ENCODE measurements at places on chromosomes 4 and X.

- DNase-seq: no peak
Measured at GRCh38 chr4:2937146-2937857, 25.9 kb downstream of the NOP14 start.

DNA sequence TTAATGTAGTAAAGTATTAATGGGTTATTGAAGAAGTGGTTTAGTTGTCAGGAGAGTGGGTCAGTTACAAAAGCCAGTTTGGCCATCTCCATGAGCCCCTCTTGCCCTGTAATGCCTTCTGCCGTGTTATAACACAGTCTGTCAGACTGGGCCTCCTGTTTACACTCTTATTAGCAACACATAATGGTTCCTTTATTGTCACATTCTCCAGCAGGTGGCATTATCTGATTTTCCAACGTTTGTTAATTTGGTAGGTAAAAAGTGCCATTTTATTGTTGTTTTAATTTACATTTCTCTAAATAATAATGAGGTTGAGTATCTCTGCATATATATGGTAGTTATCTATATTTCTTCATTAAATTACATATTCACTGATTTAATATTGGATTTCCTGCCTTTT is 560.8 kb downstream of the FGF13 start:
- DNase-seq: no peak

- DNase-seq: no peak
Measured at GRCh38 chr4:184588893-184589292, 60.4 kb downstream of the CASP3 start.

- no peak for DNase-seq
Measured at GRCh38 chr4:126386512-126386911, 1071.8 kb downstream of the FAT4 start.

GRCh38 chr4:119664168-119664907 is 35.7 kb upstream of the PDE5A start:
- no peak for DNase-seq

DNA sequence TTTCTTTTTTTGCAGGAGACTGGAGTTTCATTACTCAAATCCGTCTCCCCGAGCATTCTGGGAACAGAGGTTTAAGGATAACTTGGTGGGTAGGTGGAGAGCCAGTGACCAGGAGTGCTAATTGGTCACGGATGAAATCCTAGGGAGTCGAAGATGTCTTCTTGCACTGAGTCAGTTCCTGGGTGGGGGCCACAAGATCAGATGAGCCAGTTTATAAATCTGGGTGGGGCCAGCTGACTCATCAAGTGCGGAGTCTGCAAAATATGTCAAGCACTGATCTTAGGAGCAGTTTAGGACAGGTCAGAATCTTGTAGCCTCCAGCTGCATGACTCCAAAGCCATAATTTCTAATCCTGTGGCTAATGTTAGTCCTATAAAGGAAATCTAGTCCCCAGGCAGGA is 741.3 kb downstream of the PCDH7 start:
- no peak for DNase-seq

DNA sequence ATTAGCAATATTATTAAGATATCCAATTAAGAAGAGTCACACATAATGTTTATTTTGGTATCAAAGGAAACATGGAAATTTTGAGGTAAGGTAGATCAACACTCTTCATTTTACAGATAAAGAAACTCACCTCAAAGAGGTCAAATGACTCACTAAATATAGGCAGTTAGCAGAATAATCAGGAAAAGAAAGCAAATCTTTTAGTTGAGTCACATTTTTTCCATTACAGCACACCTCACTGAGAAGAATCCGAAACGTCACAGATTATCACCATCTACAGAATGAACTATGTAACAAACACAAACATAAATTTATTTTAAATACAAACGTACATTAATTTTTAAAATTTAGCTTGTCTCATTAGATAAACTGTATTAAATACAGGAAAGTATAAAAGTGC is 70.1 kb downstream of the TMEM47 start:
- DNase-seq: no peak

GRCh38 chr4:139815778-139816601 is 150.4 kb downstream of the MGST2 start:
- DNase-seq: no peak

DNA sequence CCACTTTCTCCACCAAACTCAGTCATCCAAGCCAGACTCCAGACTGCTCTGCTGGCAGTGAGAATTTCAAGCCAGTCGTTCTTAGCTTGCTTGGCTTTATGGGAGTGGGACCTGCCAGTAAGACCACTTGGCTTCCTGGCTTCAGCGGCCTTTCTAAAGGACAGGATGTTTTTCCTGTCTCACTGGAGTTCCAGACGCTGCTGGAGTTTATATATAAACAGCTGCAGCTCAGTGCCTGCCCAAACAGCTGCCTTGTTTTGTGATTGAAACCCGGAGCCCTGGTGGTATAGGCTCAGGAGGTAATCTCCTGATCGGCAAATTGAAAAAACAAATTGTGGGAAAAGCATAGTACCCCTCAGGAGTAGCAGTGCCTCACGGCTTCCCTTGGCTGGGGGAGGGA is 1165.8 kb upstream of the ADGRL3 start:
- no peak for DNase-seq

DNA sequence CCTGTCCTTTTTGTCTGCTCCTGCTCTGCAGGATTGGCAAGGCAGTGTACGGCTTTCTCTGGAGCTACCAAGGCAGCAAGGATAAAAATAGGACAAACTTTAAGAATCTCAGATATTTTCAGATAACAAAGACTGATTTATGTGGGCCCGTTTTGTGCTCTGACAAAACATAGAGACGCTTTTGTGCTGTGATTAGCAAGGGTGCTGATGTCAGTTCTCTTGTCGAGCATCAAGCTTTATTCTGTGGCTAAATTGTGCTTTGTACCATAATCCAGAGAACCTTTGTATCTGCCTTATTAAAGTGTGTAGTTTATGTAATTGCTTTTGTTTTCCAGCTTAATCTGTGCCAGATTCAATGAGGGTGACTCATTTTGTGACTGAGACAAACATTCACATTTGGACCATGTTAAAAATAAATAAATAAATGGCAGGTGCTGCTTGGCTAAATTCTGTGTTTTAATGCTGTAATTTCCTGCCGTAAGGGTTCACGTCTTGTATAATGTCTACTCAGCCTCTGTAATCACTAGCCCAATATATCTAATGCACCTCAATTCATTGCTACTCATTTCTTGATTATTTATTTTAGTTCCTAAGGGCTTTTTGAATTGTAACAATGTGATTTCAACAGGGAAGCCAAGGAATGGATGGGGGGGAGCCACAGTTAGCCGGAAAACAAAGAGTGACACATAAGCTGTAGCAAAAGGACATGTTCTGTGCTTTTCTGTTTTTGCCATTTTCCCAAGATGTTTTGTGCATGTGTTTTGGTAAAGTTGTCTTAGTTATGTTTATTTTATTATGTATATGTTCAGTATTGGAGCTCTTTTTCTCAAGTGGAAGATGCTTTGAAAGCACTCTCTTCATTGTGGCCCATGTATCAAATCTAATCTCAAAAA is 75.1 kb downstream of the GAB1 start:
- no peak for DNase-seq

DNA sequence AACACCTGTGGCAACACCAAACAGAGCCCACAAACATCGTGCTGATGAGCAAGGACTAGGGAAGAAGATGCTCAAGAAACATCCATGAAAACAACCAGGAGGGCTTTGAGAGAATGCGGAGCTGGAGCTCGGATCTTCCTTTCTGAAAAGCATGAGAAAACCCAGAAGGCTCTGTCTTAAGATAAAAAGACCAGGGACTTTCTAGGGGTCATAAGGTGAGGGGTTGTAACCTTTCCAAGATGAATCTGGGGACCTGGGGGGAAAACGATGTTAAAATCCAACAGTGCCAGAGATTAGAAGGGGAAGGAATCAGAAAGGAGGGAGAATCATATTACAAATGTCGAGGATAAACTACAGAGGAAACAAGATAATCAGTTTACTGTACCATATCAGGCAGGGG is 10.1 kb downstream of the GK2 start:
- no peak for DNase-seq

DNA sequence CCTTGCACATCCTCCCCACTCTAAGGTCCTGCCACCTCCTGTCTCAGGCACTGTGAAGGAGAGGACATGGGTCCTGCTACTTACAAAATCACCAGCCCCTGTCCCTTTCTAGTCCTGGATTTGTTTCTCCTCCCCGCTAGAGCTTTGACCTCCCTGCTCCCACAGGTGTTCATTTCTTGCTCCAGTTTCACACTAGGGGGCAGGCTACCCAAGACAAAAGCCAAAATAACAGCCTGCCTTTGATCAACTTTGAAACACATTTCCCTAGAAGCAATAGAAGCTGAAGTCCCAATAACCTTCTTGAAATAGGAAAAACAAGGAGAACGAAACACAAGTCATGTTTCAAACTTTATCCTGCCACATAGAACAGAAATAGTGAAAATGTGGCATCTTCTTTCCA is 164.4 kb downstream of the QDPR start:
- no peak for DNase-seq

- DNase-seq: no peak
Measured at GRCh38 chr4:121771869-121772268, 6.9 kb upstream of the SMIM43 start.

DNA sequence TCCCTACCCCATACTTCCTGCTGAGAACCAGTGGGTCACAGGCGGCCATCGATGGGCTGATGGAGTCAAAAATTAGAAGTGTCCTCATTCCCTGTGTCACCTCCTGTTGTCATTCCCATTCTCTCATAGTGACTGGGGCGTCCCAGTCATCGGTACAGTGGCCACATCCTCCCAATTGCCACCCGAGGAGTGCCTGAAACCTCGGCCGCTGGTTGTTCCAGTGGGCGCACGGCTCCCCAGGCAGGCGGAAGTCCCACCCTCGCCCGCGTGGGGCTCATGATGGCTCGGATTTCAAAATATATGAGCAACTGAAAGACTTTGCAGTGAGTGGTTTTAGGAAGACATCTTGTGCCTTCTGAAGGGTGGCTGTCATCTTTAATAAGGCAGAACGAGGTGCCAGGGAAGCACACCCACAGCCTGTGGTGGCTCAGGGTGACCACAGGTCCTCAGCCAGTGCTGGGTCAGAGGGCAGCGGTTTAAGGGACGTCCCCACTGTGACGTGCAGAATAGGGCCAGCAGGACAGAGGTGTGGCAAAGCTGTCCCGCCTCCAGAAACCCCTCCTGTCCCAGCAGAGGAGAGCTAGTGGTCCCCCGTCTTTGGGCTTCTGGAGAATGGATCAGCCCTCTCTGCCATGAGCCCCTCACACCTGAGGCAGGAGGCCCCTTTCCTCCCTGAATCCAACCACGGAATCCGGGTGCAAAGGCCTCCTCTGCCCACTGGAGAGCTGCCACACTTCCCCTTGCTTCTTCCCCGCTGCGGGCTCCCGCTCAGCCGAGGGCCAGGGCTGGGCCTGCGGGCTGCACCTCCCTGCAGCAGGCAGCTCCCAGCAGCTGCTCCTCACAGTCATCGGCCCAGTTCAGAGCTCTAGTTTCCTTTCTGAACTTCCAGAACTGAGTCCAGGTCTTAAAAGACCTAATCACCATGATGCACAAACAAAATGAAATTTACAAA is 90.4 kb downstream of the ABLIM2 start:
- DNase-seq: no peak

- no peak for DNase-seq
Measured at GRCh38 chr4:185580699-185581098, 45.4 kb upstream of the PDLIM3 start.

DNA sequence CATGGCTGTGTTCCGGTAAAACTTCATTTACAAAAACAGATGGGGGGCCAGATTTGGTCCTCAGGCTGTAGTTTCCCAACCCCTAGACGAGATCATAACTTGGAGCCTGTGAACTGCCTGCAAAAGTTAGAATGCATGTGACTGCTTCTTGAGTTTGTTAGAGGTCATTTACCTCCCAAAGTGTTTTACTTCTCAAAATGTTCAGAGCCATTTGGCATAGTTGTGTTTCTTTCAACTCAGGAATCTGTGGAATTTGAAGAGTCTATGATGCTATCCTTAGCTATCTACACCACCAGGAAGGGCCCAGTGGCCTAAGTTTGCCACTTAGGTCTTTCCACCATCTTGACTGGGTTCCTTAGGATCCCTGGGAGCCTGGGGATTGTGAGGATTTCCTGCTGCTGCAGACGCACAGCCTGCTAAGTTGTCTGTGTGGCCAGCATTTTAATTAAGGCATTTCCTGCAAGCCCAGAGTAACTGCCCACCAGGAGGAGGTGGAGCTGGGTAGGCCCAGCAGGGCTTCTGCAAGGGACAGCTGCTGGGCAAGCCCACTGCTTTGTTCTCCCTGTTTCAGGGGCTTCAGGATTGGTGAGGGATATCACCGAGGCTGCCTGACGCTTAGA is 53.1 kb downstream of the CCNI start:
- DNase-seq: no peak

All from stimulated activated CD4-positive, alpha-beta T cell treated with anti-CD3 and anti-CD28 coated beads, Interleukin-15, amount 100 ng/mL, for 1 hour (primary cell).